SHP77 (cell line): ENCODE measurements at places on chromosomes 12 and 14.

DNA sequence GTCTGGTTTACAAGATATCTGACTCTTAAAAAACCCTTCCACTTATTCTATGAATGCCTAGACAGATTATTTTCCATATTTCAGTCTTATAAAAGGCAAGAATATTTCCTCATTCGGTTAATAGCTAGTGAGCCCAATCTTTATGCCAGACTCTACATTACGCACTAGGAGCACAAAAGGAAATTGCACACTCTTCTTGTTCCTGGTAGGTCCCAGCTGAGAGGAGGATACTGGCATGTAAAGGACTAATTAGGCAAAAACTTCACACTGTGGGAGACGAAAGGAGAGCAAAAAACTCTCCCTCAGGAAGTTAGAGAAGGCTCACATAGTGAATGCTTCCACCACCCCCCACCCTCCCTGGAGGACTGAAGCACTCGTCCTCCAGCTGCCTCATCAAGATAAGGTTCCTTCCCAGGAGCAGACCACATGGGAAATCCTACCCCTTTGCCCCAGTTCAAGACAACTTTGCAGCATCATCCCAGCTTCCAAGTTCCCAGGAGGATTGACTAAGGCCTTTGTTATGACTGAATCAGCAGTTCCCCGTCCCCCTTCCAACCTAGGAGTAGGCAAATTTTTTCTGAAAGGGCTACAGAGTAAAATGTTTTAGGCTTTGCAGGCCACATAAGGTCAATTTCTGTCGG, 14.5 kb downstream of the CAPZA3 start:
- no peak for DNase-seq

GRCh38 chr12:15505616-15506015, 183.3 kb downstream of the PTPRO start:
- DNase-seq = no peak

- no peak for DNase-seq
These were observed 59.6 kb downstream of the DIP2B start for GRCh38 chr12:50564237-50564947.

- no peak for DNase-seq
These were observed at the start of gene STAC3 for GRCh38 chr12:57250956-57251355. Gene STAC3 (minus strand): TSS chr12:57251187. CDS start chr12:57249636, 1,551 bp downstream.

DNA sequence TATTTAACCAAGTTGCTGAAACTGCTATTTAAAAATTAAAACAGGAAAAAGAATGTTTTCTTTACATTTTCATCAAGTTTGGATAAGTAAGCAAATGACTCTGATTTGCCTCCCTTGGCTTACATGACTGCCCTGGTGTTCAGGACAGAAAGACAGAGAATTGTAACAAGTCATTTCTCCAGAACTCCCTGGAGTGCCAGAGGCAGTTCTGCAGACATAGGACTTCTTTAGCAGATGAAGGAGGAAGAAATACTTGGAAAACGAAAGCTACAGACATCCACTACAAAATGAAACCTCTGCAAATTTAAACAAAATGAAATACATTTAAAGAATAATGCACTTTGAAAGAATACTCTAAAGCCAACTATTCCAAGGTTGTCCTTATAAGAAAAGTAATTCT, 253.9 kb downstream of the LRFN5 start:
- no peak for DNase-seq

GRCh38 chr12:31362759-31363415, 36.9 kb upstream of the SINHCAF start:
- DNase-seq = peak; percentile 70

DNA sequence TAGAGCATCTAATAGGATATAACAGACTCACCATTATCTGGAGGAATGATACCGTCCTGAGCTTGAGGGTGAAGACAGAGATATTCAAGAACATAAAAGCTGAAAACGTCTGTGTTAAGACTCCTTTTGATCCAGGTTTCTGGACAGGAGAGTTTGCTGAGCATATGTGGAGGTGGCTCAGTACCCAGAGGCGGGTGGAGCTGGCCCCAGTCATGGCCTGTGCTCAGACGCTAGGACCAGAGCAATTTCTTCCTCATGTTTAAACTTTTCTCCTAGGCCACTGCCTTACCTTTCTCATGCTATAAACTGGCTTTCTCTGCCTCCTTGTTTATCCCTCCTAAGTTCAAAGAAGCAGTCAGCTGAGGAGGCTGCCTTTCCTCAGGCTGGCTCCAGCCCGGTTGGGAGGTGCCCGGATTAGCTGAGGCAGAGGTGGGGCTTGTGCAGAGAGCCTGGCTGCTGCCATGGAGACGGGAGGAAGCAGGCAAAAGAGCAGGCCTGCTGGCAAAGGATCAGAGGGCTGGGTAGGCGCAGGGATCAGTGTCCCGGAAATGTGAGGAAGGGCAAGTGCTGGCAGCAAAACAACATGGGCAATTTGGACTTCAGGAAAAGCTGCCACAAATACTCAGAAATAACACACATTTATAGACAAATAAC, 13.7 kb downstream of the COA8 start:
- peak; percentile 74 for DNase-seq

- no peak for DNase-seq
These were observed 134.9 kb downstream of the CAPZA3 start for GRCh38 chr12:18872770-18873169.

GRCh38 chr12:69922999-69923398, 98.0 kb downstream of the MYRFL start:
- no peak for DNase-seq

- no peak for DNase-seq
These were observed 217.0 kb downstream of the SLC41A2 start for GRCh38 chr12:104741077-104741476.

DNA sequence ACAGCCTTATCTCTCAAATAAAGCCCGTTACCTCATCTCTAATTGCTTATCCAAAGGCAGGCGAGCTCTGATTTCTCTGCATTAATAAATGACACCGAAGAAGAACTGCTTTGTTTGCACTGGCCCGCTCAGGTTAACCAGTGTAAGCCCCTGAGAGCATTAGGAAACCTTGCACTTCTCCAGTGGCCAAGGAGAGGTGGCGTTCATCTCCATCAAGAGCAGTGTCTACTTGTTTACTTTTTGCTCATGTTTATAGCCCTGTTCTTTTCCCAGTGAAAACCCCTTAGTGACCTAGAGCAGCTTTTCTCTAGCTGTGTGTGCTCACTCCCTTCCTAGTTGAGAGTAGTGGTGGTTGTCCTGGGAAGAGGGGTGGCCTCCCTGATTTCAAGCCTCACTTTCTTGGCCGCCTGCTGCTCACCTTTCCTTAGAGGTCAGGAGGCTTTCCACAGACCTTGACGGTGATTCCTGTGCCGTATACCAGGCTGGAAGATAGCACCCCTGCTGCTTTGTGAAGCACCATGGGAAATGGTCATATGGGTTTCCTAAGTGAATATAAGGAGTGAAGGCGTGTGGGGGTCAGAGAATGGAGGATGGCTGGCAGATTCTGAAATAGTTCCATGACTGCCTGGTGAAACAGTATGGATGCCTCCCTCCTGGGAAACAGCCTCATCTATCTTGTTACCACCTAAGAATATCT, 16.6 kb downstream of the FBXW8 start:
- no peak for DNase-seq

GRCh38 chr12:44377443-44378187, 498.5 kb downstream of the NELL2 start:
- DNase-seq = peak; percentile 37

DNA sequence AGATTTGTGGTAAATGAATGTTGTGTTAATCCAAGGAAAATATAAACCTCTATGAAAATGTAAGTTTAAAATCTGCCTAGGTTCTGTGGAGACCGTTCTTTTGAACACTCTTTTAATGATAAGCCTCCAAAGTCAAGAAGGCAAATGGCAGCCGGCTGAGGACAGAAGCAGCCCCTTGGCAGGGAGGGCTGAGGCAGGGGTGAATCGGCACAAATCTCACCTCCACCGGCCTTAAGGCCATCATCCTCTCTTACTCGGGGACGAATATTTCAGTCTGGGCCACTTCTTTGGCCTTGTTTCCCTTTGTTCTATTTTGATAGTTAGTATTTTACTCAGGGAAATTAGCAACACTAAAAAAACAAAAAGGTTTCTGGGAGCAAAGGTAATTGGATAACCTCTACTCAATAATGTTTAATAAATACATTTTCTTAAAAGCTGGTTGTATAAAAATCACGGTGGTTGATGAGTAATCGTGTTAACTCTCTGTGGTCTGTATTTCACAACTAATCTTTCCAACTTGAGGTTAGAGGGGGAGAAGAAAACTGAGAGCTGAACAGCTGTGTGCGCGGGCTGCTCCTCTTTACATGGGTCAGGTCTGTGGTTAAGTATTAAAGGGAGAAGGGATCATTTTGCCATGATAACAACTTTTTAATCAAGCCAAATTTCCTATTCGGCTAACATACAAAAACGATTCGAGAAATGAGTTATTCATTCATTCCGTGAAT, 18.6 kb downstream of the LGMN start:
- DNase-seq = no peak

GRCh38 chr14:70257526-70257925, 68.8 kb upstream of the SLC8A3 start:
- no peak for DNase-seq

DNA sequence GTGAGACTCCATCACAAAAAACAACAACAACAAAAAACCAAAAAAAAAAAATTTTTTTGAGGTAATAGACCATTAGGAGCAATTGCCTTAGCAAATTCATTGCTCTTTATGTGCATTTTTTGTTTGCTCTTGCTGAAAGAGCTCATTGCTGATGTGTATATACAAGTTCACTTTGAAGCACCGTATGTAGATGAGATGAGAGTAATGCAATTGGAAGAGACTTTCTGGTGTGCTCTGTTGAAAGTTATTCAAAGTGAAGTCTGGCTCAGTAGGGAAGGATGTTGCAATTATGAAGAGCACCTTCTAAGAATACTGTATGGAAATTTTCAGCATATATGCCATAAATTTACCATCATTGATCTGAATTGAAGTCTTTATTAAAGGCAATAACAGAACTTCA, 46.7 kb upstream of the KLRD1 start:
- DNase-seq = no peak

DNA sequence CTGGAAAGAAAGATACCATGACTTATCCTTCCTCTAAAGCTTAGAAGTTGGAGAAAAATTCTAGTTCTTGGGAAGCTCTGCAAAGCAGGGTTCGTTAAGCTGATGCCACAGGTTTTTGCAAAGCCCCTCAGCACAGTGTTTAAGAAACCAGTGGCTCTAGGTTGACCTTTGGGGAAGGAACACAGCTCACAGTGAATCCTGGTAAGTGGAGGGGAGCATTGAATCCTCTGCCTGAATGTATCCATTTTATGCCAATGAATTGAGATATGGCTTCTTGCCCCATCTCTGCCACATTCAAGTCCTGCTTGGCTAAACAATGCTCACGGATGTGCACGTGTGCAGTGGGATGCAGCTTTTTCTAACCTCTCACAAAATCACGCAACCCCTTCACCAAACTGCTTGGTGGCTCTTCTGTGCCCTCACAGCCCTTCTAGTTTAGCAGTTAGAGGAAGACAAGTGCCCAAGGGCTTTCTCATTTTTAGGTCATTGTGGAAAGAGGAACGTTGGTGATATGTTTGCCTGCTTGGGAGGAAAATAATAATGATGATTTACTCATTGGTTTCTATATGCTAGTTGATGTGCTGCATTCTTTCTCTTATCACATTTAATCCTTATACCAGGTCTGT, 111.3 kb downstream of the DAD1 start:
- no peak for DNase-seq

GRCh38 chr14:100659345-100660001, 67.2 kb upstream of the DLK1 start:
- DNase-seq = no peak

- no peak for DNase-seq
These were observed 257.7 kb downstream of the NAV3 start for GRCh38 chr12:78088391-78088832.

- no peak for DNase-seq
These were observed 557.2 kb downstream of the BCL11B start for GRCh38 chr14:98714626-98715425.

DNA sequence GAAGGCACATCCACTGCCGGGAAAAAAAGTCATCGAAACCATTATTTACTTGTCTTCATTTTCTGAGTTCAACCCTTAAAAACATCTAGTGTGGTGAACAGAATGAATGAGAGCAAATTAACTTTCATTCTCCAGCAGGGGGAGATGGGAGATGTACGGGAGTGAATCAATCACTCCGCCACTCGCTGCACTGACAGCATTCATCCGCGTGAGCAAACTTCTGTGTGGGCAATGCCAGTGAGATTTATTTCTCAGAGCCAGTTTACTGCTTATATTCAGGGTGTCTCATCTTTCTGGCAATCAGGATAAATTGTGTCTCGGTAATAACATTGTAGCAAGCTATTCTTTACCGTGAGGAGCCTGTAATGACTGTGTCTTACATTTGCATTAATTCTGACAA, 463.6 kb upstream of the MIS18BP1 start:
- peak; percentile 70 for DNase-seq

- DNase-seq = no peak
These were observed 22.9 kb downstream of the KRT18 start for GRCh38 chr12:52971679-52972329.

DNA sequence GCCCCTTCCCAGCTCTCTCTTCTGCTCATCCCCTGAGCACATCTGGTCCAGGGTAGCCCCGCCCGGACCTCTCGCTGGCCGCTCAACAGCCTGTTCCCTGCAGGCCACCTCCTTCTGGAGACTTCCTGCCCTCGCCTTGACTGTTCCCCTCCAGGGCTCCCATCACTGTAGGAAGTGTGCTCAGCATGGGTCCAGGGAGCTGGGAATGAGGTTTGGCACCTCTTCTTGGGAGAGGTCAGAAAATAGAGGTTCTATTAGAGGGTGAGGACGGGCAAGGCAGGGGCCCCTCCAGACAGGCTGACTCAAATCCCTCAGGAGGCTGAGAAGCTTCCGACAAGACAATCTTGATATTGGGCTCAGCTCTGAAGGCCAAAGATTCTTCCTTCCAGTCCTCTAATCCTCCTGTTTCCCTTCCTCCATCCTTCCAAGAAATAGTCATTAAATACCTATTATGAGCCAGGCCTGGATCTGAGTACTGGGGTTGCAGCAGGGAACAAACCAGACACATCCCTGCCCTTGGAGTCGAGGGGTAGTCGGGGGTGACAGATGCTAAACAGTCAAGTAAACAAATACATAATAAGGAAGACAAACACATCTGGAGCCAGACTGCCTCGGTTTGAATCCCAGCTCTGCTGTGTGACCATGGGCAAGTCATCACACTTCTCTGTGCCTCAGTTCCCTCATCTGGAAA, 30.6 kb downstream of the CMKLR1 start:
- DNase-seq = no peak
